ENCODE measurements at places on chromosomes 11 and 22.

DNA sequence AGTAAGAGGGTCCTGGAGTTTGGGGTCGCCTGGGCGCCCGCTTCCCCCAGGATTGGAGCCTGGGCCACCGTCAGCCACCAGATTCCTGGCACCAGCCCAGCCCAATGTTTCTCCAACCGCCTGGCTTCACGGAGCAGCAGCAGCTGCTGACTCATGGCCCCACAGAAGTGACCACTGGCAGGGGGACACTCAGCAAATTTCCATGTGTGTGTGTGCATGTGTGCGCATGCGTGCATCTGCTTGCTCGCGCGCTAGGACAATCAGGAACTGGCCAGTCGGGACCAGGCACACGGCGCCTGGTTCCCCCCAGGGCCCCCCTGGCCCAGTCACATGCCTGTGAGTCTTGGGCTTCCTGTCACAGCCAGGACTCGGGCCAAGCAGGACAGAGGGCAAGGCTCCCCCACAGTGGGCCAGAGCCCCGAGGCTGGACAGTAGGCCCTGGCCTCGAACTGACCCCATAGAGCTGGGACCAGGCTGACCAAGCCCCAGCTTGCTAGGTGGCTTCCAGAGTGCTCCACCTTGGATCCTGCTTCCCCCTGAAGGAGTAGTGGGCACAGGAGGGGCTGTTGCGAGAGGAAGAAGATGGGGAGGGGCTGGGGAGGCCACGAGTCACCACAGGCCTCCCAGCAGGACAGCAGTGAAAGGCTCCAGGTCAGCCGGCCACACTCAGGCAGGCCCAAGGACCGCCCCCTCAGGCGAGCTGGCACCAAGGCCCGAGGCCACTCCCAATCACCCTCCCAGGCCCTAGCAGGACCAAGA lies 3.2 kb downstream of the CTSD start:
- no peak for DNase-seq

DNA sequence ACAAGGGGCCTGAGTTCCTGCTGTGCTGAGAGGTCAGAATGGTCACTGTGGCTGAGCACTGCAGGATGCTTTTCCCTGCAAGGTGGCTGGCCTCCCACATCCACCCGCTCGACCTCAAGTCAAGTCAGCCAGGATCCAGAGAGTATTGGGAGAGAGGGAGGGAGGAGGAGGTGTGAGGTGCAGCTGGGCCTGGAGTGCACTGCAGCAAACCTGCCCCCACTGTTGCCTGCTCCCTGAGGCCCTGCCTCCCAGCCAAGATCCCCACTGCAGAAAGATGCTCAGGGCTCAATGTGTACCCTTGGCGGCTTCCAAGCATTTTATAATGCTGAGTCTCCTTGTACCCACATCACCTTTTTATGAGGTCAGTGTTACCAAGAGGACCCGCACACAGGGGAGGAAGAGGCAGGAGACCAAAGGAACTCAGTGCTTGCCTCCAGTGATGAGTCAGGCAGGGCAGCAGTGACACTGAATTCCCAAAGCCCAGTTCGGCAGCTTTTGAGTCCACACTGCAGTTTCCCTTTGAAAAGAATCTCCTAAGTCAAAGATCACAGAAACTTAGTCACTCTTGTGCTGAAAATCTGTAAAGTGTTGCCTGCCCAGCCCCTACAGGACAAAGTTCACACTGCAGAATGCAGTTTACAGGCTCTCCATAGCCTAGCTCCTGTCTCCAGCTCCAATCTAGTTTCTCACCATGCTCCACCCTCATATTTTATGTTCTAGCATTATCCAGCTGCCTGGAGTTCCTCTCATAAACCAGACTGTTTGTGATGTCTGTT lies 3.1 kb downstream of the ENDOD1 start:
- DNase-seq = no peak

GRCh38 chr11:1953489-1954266 lies 6.5 kb downstream of the MRPL23 start:
- no peak for DNase-seq

GRCh38 chr22:31253949-31254348 lies 38.3 kb downstream of the PIK3IP1 start:
- no peak for DNase-seq

DNA sequence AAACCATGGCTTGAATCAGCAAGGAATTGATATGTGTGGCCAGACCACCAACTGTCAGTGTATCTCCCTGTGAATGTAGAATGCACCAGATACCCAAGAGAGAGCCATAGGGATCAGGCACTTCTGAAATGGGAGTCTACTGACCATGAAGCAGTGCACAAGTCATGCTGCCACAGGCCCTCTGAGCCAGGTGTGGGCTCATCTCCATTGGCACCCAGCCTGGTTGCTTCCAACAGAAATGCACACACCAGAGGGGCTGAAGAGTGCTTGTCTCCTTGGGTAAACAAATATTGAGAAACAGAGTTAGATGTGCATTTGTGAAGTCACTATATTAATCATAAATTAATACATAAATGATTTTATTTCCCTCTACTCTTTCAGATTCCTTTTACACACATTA lies 28.4 kb upstream of the PANX1 start:
- DNase-seq = no peak

Data from iPS DF 19.7 (cell line).